ENCODE measurements at places on chromosomes 11 and 22.

DNA sequence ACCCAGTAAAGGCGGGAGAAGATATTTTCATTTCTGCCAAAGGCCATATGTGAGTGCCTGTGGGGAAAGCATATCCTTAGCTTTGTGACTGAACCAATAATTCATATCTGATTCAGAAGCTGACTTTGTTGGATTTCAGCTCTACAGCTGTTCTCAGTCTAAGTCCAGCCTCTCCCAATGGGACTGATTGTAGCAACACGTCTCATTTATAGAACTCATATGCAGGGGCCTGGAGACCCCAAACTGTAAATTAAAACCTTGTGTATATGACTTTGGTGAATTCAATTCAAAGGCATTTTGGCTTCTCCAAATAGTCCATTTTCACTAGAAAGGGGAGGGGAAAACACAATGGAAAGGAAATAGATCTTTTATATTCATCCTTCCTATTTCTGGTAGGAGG is 250.4 kb upstream of the SORL1-AS1 start:
- DNase-seq, result no peak

GRCh38 chr22:23817146-23817545 is 21.7 kb downstream of the DERL3 start:
- no peak for DNase-seq

DNA sequence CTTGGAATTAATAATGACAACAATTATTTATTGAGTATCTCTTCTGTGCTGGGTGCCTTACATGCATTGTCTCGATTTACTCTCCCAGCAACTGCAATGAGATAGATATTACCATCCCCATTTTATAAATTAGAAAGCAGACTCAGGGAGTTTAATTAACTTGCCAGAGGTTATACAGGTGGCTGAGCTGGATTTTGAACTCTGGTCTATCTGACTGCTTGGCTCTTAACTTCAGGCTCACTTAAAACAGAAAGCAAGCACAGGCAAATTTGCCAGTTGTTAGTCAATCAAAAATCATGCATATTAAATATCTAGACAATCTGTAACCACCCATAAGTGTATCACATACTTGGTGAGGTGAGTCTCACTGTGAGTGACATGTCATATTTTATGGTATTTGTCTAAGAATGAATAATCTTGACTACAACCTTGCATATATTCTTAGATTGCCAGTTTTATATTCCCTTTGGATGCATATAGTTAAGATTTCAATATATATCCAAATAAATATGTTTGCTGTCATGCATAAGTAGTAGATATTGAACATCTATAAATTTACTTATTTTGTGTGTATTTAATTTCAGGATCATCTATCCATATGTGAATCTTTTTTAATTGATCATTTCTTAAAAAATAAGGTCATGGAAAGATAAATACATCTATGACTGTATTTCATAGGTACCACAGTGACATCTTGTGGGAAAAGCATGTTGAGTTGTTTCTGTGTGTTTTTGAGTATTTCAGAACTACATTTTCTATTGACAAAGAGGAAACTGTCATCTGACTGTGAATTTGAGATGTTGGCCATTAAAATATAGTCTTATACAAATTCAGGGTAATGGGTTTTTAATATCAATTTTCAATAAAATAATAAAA is 112.0 kb upstream of the ARHGAP42 start:
- DNase-seq, result no peak

- DNase-seq, result no peak
These were observed 484 bp downstream of the CHCHD10 start for GRCh38 chr22:23767303-23767672.

- no peak for DNase-seq
These were observed 15.9 kb upstream of the CDC42EP2 start for GRCh38 chr11:65298655-65299179.

GRCh38 chr11:59429924-59430516 is 3.8 kb upstream of the OR5A2 start:
- DNase-seq, result no peak

DNA sequence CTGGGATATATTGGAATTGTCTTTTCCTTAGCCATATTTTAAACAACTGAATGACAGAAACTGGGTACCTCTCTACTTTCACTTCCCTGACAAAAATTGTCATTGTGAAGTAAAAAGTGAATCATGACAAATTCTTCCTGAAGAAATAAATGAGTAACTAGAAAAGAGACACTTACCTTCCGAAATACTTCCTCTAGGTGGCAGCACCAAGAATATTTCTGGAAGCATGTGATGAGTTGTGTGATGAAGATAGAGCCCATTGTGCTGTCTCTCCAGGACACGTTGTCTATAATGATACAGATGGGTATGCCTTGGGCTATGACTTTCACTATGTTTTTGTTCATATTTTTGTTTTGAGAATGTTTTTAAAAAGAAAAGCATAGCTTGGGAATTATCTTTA is 21.5 kb downstream of the CASP4 start:
- DNase-seq, result no peak

GRCh38 chr22:50342651-50343540 is at the start of gene PPP6R2:
Gene PPP6R2 (plus strand): TSS chr22:50343327. CDS start chr22:50393909, 50,582 bp downstream.
- DNase-seq, result peak; percentile 90

DNA sequence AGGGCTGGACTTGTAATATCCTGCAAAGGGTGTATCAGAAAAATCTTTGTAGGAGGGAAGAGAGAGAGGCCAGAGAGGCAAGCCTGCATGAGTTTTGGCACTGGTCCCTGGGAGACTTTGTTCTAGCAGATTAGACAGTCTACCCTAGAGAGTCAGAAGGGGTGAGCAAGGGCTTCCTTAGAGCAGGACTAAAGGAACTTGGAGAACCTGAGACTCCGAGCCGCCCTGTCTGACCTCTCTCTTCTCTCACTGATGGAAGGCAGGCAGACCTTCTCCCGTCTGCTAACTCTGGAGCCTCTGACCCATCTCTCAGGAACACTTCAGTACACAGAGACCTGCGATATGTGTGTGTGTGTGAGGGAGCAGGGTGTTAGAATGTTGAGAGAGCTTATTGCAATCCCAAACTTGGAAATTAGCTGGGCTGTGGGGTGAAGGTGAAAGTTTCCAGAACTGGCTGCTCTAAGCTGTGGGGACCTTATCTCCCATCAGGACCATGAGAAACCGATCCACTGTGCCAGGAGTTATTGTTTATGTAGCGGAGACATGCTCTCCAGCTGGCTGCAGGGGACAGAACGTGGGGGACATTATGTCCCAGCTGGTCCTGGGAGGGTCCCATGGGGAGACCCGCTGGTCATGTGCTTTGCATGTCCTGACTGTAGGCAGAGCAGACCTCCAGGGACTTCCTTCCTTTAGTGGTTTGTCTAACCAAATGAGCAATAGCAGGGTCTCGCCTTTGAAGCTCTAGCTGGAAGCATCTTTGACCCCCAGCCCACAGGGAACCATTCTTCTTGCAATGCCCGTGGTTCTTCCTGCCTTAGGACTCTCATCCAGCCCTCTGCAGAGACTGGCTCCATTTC is 51.1 kb downstream of the TIMP3 start:
- DNase-seq, result no peak

DNA sequence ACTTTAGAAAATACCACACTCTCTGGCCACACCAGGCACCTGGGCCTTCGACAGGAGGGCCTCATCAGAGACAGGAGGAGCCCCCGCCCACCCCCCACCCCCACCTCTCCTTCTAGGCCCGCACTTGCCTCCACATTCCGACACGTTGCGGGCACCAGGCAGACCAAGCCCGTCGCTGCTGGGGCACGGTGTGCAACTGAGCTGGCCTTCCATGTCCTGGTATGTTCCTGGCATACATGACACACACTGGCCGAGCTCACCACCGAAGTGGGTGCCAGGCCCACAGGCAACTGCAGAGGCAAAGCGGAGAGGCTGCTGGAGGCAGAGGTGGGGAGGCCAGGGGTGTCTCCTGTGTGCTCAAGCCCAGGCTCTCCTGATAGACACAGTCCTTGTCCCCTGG is 27.0 kb upstream of the TTLL12 start:
- DNase-seq, result no peak

DNA sequence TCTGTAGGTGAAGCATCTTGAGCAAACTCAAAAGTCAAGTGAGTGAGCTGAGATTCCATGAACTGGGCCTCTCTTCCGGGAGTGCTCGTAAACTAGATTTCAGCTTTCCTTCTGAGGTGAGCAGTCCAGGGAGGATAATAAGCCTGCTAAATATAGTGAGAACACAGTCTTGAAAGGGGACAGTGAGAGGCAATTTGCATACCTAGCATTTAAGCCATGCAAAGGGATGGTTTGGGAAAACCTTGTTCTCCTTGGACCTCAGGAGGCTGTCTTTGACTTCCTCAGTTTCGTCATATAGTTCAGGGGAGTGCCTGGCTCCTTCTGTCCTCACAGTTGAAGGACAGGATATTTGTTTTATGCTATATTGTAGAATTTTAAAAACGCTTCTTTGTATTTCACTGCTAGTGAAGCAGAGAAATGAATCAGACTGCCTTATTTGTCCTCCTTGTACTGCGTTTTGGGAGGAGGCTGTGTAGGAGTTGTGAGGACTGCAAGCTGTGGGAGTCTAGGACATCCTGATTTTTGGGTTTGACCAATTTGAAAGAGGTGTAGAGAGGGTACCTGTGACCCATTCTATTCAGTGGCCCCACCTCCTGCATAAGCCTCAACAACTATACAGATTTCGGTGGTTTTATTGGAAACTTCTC is 11.0 kb upstream of the SORL1-AS1 start:
- no peak for DNase-seq

DNA sequence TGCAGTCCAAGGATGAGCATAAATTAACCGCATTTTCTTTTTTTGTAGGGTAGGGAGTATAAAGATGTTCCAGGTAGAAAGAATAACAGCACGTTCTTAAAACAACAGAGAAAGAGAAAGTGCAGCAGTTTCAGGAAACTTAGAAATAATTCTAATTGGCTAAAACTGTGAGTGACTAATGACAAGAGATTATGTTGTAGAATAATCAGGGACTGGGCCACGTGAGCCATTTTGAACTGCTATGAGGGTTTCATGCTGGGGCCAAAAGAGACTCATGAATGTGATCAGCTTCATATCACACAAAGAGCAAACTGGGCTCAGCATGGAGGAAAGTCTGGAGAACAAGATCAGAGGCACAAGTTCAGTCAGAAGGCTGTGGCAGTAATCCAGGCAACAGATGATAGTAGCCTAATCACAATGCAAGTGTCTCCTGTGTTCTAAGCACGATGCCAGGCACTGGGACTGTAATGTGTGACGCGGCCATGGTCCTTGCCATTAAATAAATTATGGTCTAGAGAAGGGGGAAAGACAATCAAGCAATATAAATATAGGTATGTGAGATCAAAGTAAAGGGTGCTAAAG is 17.9 kb downstream of the CWF19L2 start:
- no peak for DNase-seq

- no peak for DNase-seq
These were observed 1.9 kb downstream of the RHOD start for GRCh38 chr11:67058506-67058905.

DNA sequence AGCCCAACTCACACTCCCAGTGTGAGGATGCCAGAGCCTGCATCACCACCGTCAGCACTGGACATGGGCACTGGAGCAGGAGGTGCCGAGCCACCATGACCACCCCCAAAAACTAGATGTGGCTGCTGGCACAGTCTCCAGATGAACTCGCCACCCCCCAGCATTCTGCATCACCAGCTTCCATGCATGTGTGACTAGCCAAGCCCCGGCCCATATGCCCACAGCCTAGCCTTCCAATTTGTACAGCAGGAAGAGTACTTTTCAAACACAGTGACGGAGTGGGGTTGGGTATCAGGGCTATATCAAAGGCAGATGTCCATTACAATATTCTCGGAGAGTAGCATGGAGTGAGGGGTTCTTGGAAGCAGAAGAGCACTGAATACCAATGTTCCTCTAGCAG is 62.9 kb downstream of the SMCO4 start:
- DNase-seq, result no peak

- DNase-seq, result no peak
These were observed 543.4 kb downstream of the BUD13 start for GRCh38 chr11:116229236-116229970.

- no peak for DNase-seq
These were observed 43.0 kb downstream of the P4HA3 start for GRCh38 chr11:74268456-74268855.

DNA sequence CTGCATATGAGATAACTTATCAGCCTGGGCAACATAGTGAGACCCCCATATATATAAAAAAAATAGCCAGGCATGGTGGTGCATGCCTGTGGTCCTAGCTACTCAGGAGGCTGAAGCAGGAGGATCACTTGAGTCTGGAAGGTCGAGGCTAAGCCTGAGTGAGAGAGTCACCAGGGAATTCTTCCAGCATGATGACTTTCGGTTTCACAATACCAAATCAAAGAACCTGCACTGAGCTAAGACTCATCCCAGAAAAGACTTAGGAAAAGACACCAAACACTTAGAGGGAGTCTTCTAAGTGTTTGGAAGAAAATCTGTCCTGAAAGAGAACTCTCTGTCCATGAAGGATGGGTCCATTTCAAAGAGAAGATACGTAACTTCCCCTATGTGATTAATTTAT is 12.7 kb downstream of the STK33 start:
- DNase-seq, result no peak

GRCh38 chr22:37193629-37194191 is 5.7 kb upstream of the C1QTNF6 start:
- DNase-seq, result peak; percentile 31

- no peak for DNase-seq
These were observed 118.7 kb downstream of the PGR start for GRCh38 chr11:101010899-101011298.

- DNase-seq, result no peak
These were observed 25.4 kb downstream of the PI4KA start for GRCh38 chr22:20833225-20833665.

DNA sequence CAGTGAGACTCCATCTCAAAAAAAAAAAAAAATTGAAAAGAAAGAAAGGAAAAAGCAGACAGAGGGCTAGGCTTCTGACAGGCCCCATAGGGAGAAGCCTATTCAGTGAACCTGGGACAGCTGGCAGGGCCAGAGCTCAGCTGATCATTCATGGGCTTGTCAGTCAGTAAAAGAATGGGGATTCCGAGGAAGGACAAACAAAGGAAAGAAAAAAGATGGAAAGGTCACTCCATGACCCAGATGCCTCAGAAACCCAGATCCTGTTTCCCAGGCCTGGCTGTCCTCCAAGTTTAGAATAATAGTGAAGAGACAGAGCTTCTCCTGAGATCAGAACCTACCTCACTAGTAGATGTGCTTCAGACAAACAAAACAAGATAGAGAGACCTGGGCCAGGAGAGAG is 34.3 kb upstream of the ASPHD2 start:
- DNase-seq, result no peak

GRCh38 chr11:100297516-100297915 is 389.6 kb upstream of the ARHGAP42 start:
- DNase-seq, result no peak

DNA sequence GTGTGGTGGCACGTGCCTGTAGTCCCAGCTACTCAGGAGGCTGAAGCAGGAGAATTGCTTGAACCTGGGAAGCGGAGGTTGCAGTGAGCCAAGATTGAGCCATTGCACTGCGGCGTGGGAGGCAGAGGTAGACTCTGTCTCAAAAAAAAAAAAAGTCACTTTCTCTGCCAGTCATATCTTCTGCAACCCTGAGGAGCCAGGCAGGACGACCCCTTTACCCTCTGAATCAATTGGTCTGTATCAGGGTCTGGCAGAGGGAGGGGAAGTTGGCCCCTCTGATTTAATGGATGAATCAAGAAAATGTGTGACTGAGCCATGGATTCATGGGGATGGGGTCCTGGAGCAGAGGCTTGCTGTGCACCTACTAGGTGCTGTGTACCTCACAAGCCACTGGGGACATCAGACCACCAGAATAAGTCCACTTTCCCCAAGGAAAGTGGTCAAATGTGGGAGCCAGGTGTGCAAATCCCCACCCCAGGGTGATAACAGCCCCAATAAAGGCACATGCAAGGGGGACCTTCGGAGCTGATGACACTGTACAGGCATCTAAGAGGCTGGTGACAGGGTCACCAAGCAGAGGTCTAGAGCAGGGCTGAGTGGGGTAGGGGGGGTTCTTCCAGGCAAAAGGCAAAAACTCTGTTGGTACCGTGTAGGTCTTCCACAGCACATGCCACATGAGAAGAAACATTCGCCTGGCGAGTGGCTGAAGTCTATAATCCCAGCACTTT is 29.0 kb downstream of the TXN2 start:
- DNase-seq, result peak; percentile 47
